ENCODE measurements at places on chromosomes 1 and 21. TPM values are rescaled to one million over a fixed set of nuclear protein-coding genes. Genes with fewer than 3 reads are reported as not detected.

Gene OR11L1
- total RNA-seq = not detected

DNA sequence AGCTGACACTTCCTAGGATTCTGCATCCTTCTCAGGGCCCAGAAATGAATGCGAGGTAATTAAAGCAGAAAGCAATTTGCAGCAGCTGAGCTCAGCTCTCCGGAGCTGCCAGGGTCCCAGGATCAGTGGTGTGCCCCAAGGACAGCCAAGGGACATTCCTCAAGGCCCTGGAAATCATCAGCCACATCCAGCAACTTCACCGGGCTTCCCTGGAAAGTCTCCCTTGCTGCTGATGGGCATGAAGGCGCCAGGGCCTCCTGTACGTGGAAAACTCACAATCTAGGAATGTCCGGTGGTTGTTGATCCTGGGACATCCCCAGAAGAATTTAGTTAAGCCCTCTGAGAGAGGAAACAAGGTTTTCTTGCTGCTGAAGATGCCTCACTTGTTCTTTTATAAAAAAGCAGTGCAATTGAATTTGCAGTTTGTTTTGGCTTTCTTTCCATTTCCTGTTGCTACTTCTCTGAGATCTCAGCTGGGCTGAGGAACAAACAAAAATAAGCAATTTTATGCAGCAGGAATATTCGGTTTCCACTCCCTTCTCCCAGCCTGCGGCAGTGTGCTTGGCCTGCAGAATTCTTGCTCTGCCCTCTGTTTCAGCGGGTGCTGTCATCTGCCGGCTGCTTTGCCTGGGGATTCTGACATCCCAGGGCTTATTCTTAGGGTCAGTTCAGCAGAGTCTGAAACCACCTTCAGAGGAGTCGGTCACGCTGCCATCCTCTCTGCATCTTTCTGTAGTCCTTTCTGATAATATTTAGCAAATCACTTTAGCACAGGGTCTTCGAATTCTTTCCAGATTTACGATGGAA lies 85.9 kb downstream of the TCP10L start:
- DNase-seq = no peak

DNA sequence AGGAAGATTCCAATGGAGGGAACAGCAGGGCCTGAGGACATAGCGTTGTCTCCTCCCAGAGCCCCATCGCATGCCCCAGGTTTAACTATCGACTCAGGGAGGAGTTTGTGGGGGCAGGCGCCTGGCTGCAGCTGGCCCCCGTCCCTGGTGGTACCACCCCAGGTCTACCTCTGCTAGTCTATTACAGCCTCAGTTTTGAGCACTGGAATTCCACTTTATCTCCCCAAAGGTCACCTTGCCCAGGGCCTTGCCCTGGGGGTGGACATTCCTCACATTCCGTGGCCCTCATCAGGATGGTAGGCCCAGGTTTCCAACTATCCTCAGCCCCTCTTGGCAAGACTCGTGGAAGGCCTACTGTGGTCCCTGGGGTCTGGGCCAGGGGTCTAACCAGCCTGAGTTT lies 65.4 kb upstream of the SSBP3 start:
- no peak for DNase-seq

- no peak for DNase-seq
Observed at GRCh38 chr1:162551969-162552683, 9.4 kb upstream of the UAP1 start.

Gene SLX9
- 24.8 TPM for total RNA-seq

DNA sequence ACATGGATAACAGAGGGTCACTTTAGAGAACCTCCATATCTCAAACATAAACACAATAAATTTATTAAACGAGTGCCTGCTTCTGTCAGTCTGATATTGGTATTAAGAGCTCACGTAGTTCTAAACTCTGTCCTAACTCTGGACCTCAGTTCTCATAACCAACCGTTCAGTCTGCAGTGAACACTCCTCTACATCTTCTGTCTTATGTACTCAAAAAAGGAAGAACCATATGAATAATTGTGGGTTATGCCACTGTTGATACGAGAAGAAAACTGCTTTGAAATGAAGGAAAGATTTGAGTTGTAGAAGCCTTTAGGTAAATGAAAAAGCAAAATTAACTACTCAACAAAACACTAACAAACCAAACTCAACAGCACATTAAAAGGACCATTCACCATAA lies 53.7 kb downstream of the DPYD start:
- no peak for DNase-seq

Data from prostate gland (tissue), 2 donors.